ENCODE measurements at places on chromosomes 3 and 15.

GRCh38 chr3:156036258-156037053, 83.9 kb upstream of the KCNAB1 start:
- no peak for DNase-seq

DNA sequence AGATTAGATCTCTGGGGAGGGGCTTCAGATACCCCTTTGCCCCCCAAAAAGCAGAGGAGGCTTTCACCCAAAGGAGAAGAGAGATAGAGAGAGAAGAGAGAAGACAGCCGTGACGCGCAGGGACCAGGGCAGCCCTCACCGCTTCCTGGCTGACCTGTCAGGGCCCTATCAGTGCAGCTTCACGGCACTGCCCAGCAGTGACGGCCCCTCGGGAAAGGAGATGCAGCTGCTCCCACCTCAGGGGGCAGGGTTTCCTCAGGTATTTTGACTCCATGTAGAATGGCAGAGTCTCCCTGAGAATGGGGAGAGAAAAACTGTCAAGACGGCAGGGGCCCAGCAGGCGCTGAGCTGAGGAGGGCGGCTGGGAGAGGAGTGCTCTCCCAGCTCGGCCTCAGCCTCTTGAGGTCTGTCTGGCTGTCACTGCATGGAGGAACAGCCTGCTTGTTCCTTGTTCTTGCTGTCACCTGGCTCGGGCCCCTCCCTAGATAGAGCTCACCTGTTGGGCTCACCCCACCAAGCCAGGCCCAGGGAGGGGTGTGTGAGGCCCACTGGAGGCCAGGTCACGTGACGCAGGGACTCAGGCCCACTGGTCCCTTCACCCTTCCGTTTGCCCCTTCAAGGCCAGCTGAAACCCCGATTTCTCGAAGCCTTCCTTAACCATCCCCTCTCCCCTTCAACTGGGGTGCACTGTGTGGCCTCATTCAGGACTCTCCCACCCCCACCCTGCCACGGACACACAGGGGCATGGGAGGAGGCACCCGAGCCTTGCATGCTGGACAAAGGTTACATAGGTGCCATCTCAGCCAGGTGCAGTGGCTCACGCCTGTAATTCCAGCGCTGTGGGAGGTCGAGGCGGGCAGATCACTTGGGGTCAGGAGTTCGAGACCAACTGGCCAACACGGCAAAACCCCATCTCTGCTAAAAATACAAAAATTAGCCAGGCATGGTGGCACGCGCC, 28.2 kb downstream of the LOXL1 start:
- peak; percentile 49 for DNase-seq

GRCh38 chr3:185623939-185624665, 38.0 kb downstream of the SENP2 start:
- DNase-seq: no peak

- no peak for DNase-seq
Observed at GRCh38 chr3:109234300-109234699, 82.0 kb downstream of the DPPA2 start.

DNA sequence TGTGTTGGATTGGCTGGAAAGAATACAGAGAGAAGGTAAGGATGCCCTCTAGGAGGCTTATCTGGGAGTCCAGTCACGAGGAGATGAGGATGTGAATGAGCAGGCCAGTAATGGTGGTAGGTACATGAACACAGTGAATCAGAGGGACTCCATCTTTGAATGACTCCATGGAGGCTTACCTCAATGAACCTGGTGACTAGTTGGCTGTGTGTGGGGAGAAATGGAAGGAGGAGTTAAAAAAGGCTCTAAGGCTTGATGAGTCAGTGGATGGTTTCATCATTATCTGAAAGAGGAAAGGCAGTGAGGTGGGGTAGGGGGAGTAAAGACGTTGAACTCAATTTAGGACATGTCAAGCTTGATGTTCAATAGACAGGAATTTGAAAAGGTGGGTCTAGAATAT, 61.1 kb downstream of the KCNAB1 start:
- DNase-seq: no peak

Measured in activated effector memory CD4-positive, alpha-beta T cell treated with anti-CD3 and anti-CD28 coated beads, Interleukin-2, amount 50 U/mL, for 16 hours (primary cell).